Fibroblast of lung (primary cell): ENCODE measurements at places on chromosomes 2 and 18. TPM values are rescaled to one million over a fixed set of nuclear protein-coding genes. Genes with fewer than 3 reads are reported as not detected.

Gene DGUOK
- 83.2 and 93.7 TPM in 2 replicates for polyA plus RNA-seq

Gene SKA1
- 4.2 and 16.3 TPM in 2 replicates for polyA plus RNA-seq

Gene ARPC2
- 778 and 893 TPM in 2 replicates for polyA plus RNA-seq

Gene DNPEP
- 38.2 and 44.0 TPM in 2 replicates for polyA plus RNA-seq

Gene TNFRSF11A
- polyA plus RNA-seq, result 0.11 and 0.45 TPM in 2 replicates

Gene CD8B
- polyA plus RNA-seq, result not detected in 2 replicates

Gene MOGAT1
- polyA plus RNA-seq, result not detected in 2 replicates

Gene MYO7B
- not detected in 2 replicates for polyA plus RNA-seq

Gene GPR17
- not detected in 2 replicates for polyA plus RNA-seq

Gene ALK
- 0.01 and 0.02 TPM in 2 replicates for polyA plus RNA-seq

Gene TRIM54
- 0.06 TPM in 1 of 2 replicates, not detected in the other for polyA plus RNA-seq

Gene USP14
- 39.5 TPM in 2 replicates for polyA plus RNA-seq

Gene COL3A1
- polyA plus RNA-seq, result 519 and 2,255 TPM in 2 replicates

Gene PIGN
- polyA plus RNA-seq, result 25.1 and 39.8 TPM in 2 replicates

Gene CASP10
- 5.0 and 5.5 TPM in 2 replicates for polyA plus RNA-seq

Gene CPS1
- 10.8 and 25.7 TPM in 2 replicates for polyA plus RNA-seq

Gene RESP18
- not detected in 2 replicates for polyA plus RNA-seq

Gene CROCC2
- 0.02 and 0.12 TPM in 2 replicates for polyA plus RNA-seq

Gene CPO
- polyA plus RNA-seq, result not detected in 2 replicates

Gene ALLC
- not detected in 2 replicates for polyA plus RNA-seq

Gene AP1S3
- 2.9 and 6.3 TPM in 2 replicates for polyA plus RNA-seq

Gene PTPN4
- polyA plus RNA-seq, result 5.3 and 6.0 TPM in 2 replicates

Gene SAG
- not detected in 2 replicates for polyA plus RNA-seq
